ENCODE measurements at places on chromosomes 5 and 9.

DNA sequence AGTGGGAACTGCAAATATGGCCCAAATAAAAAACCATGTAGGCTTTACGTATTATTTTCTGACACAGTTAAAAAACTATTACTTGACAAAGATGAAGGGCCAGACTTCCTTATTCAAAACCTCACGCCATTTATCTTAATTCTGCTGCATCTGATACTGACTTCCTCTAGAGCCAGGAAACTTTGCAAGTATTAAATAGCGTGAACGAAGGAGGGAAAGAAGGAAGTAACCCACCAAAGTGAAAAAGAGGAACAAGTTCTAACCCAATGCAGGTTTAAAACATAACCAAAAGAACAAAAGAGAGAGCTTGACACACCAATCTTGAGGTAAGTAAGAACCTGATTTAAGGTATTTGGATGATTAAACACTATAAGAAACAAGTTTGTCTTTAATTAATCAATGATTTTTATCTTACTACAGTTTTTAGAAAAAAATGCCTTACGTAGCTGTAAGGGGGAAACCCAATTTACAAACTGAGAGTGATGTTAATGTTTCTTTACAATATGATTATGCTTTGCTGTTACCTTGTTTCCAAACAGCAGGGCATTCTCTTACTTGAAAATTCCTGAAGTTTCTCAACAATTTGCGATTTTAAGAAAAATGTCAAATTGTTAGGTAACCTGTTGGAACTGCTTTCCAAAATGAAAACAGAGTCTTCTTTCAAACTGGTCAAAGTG is at the start of gene GAPT:
TSS of gene GAPT (plus strand) at position 220 of the 677 bp plus-strand sequence. CDS start 3,102 bp downstream, outside the sequence.
- DNase-seq, result no peak

- no peak for DNase-seq
These were observed 111.1 kb upstream of the S1PR3 start for GRCh38 chr9:88880199-88880598.

GRCh38 chr5:38448568-38449350 is 107.7 kb downstream of the LIFR start:
- no peak for DNase-seq

- DNase-seq, result no peak
These were observed 214.5 kb upstream of the ANKRD55 start for GRCh38 chr5:56447656-56448055.

DNA sequence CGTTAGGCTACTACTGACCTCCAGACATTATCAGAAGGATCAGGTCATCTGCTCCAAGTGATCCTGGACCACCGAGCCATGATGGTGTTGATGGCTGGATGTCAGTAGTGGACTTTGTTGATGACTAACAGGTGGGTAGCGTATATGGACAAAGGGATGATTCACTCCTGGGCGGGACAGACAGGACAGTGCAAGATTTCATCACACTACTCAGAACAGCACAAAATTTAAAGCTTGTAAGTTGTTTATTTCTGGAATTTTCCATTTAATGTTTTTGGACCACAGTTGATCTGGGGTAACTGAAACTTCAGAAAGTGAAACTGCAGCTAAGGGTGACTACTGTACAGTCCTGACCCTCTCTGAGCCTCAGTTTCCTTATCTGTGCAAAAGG is 12.7 kb downstream of the PDGFRB start:
- no peak for DNase-seq

GRCh38 chr9:36187414-36187813 is 3.3 kb upstream of the CLTA start:
- no peak for DNase-seq

- no peak for DNase-seq
These were observed 8.3 kb downstream of the OTP start for GRCh38 chr5:77630114-77630680.

DNA sequence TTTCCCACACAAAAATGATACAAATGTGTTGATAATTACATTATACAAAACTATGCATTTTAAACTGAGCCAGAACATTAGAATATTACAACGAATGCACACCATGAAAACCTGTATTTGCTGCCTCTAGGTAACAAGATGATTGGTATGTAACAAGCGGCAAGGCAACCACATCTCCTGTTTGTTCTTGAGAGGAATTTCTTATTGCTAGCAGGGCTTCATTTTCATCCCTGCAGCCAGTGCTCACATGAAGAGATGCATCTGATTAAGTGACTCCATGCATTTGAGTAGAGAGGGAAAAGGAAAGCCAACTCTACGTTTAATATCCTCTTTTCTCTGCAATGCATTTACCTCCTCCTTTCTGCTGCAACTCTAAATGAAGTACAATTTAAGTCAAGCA is 36.6 kb downstream of the FRMD3 start:
- no peak for DNase-seq

DNA sequence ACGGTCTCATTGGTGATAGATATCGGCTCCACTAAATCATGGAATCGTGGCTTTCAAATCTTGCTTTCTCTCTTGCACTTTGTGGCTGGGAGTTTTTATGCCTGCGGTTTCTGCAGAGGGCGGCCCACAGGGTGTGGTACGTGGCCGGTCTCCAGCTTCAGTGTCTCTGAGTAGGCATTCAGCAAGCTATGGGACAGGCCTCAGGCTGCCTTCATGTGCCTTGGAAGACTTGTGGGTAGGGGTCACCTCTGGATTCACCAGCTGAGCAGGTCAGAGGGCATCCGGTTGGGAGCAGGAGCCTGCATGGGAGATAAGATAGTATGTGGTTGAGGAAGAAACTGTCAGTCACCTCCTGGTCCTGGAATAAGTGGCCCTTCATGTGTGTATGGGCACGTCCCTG is 47.7 kb downstream of the AMBP start:
- DNase-seq, result no peak

- no peak for DNase-seq
These were observed 272.6 kb upstream of the TUT7 start for GRCh38 chr9:86626802-86627201.

DNA sequence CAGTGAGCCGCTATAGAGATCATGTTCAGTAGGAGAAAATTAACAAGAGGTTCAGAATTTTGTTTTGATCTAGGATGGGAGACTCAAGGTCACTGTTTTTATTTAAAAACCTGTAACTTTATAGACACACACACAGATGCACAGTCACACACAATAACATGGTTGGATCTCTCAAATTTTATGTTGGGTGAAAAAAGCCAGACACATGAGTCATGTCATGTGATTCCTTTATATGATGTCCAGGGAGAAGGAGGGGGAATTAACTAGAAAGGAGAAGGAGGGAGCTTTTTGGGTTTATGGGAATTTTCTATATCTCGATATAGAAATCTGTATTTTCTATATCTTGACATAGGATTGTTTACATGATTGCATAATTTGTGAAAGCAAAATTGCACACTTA is 17.1 kb downstream of the C6 start:
- no peak for DNase-seq

GRCh38 chr5:6788956-6789649 is 75.9 kb downstream of the TENT4A start:
- no peak for DNase-seq

DNA sequence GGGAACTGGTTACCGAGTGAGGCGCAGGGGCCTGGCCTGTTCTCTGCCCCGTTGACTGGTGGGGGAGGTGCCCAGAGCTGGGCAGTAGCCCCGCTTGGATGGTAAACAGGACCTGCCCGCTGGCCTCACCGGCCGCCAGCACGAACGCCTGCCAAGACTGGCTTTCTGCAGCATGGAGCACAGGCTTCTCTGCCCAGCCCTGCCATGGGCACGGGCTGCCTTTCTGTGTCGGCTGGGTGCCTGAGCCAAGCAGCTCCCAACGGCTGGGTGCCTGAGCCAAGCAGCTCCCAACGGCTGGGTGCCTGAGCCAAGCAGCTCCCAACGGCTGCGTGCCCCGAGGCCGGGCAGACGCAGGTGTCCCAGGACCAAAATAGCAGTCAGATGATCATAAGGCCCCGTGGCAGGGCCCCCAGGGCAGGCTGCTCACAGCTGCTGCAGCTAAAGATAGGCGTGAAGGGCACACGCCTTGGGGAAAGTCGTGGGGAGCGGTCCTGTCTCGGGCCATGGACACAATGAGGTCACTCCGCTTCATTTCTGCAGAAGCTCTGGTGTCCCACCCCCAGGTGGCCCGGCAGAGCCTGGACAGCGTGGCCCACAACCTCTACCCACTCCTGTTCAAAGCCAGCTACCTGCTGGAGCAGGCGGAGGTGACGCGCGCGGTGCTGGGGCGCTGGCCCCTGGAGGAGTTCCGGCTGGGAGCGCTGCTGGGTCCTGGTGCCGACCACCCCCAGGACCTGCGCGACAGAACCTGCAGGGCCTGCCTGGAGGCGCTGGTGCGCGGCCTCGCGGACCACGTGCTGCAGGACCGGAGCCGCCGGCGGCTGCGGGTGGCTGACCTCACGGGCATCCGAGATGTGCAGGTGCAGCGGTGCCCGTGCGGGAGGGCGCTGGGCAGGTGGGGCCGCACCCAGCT is at the start of gene LRRC14B:
TSS of gene LRRC14B (plus strand) at position 460 of the 913 bp plus-strand sequence. CDS start at position 504, 44 bp downstream.
- no peak for DNase-seq

- no peak for DNase-seq
These were observed 266.5 kb upstream of the EFNA5 start for GRCh38 chr5:107937204-107937603.

Data from iPS DF 19.7 (cell line).